ENCODE measurements at places on chromosomes 7 and 10. TPM values are rescaled to one million over a fixed set of nuclear protein-coding genes. Genes with fewer than 3 reads are reported as not detected.

DNA sequence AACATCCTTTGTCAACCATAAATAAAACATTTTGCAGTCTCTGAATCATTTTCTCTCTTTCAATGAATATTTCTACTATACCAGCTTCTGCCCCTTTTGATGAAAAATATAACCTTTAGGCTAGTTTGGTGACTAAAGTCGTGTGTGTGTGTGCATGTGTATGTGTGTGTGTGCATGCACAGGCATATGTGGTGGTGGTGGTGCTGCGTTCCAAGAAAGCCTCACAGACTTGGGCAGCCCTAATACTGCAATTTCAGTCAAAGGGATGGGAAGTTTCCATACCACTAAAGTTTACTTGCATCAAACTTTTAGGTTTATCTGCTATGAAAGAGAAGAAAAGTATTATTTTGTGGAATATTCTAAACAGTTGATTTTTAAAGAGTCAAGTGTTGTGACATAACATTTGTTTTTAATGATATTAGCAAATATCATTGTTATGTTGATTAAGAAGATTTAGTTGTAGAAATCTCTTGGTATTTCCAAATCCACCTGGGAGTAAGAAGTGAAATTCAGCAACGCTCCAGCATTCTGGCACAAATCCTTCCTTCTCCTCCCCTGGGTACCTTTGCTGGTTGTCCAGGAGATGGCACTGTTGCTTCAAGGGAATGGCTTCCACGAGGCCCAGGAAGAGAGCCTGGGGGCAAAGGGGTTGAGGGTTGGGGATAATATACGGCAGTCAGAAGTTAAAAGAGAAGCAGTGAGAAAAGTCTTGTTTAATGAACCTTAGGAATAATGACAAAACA lies 41.5 kb downstream of the ASB4 start:
- H3K4me1 ChIP-seq = peaks cover 2% of the 10 kb centered on the region
- H3K27ac ChIP-seq = no peak overlapping the region
- no peak for DNase-seq
- H3K36me3 ChIP-seq = no peaks in the 10 kb centered on the region
- no peak overlapping the region for H3K4me3 ChIP-seq

Gene RPEL1
- not detected for total RNA-seq

Gene COBL
- total RNA-seq = not detected

Gene KDM7A
- total RNA-seq = 35.1 TPM

DNA sequence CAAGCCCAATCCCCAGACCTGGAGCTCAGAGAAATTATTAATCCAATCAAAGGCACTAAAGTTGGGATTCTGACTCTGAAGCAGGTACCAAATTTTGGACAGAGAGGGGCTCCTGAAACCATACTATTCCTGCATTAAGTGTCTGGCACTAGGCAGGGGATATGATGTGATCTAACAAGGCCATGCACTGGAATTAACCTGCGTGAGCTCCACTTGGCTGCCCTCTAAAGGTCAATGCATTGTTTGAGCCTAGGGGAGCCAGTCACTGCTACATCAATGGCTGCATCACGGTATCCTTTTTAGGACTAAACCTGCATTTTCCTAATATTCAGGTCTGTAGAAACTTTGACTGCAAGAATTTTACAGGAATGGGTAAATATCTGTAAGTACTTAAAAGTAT lies 42.1 kb downstream of the ST8SIA6 start:
- no peaks in the 10 kb centered on the region for H3K27me3 ChIP-seq
- peaks cover 9% of the 10 kb centered on the region for H3K36me3 ChIP-seq
- H3K27ac ChIP-seq = no peak overlapping the region
- DNase-seq = no peak

Gene LIPN
- 0.80 TPM for total RNA-seq

DNA sequence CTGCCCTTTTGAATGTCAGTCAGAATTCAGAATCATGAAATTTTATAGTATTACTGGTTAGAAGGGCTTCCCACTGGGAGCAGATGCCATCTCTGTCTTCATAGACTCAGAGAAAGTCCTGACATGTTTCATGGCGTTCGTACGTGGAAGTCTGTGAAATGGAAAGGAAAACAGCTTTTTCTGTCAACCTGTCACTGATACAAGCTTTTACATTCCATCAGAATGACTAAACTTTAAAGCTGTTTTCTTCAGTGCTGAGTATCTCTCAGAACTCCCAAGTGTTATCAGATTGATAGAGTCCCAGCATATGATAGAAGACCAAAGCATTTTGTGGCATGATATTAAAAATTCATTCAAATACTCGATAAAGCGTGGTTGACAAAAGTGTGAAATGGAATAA lies 726.7 kb upstream of the GALNT17 start:
- no peaks in the 10 kb centered on the region for H3K27me3 ChIP-seq
- peaks cover 1% of the 10 kb centered on the region for H3K36me3 ChIP-seq
- H3K4me3 ChIP-seq = no peak overlapping the region
- no peak for DNase-seq
- no peaks in the 10 kb centered on the region for H3K4me1 ChIP-seq
- H3K27ac ChIP-seq = no peak overlapping the region

- no peak overlapping the region for H3K27ac ChIP-seq
- H3K36me3 ChIP-seq = no peaks in the 10 kb centered on the region
- H3K4me1 ChIP-seq = no peaks in the 10 kb centered on the region
- no peak overlapping the region for H3K4me3 ChIP-seq
- no peaks in the 10 kb centered on the region for H3K27me3 ChIP-seq
Observed at GRCh38 chr7:118478931-118479330, 254.4 kb downstream of the ANKRD7 start.

All from T-helper 17 cell (primary cell).